ENCODE measurements at places on chromosomes 11 and 22.

DNA sequence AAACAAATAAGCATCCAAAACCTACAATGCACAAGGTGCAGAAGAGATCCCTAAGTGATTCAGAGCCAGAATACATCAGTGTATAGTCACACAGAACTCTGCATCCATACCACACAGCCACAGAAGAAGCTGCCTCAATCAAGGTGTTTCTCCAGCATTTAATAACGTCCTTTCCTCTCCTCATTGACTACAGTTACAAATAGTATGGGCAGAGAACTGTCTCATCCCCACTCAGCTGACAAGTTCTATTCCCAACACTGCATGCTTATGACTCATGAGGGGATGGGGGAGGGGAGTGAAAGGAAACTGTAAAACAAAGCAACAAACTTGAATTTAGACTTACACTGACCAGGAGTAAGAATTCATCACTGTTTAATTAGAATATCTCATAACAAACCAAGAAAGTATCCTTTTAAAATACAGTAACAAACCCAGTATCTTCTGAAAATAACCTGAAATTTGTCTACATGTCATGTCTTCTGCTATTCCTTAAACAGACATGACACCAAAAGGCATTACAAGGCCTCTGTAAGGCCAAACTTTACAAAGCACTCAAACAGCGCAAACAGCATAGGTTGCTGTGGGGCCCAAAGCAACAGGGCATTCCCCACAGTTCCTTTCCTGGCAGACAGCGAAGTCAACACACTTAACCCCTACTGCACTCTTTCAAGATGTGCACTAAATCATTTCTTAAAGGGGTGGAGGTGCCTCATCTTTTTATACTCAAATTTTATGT, 29.3 kb downstream of the CELF1 start:
- peak; percentile 36 for DNase-seq

- DNase-seq, result no peak
Measured at GRCh38 chr11:125950696-125951651, 5.1 kb downstream of the VSIG10L2 start.

- DNase-seq, result no peak
Measured at GRCh38 chr11:82494988-82495432, 238.7 kb downstream of the FAM181B start.

DNA sequence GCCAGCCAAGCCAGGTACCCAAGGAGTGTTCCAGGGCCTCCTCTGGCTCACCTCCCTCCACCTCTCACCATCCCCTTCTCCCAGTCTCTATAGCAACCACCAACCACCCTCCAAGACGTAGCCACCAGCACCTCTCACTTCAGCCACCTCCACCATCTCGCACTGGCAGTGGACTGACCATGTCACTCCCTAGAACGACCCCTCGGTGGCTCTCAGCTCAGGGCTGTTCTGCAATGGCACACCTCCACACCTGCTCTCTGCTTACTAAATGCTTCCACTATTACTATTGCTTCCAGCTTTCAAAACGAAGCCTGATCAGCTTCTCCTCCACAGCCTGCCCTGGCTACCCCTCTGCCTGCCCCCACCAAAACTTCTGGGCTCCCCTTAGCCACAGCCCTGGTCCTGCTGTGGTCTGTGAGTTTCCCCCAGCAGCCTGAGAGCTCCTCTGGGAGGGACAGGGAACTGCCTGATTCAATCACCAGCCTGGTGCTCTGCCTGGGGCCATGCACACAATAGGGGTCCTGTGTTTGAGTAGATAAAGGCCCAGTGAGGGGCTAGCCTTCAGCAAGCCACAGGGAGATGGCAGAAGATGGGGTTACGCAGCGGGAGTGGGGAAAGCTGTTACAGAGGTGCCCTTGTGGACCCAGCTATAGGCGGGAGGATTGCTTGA, 17.5 kb upstream of the CBX7 start:
- no peak for DNase-seq

DNA sequence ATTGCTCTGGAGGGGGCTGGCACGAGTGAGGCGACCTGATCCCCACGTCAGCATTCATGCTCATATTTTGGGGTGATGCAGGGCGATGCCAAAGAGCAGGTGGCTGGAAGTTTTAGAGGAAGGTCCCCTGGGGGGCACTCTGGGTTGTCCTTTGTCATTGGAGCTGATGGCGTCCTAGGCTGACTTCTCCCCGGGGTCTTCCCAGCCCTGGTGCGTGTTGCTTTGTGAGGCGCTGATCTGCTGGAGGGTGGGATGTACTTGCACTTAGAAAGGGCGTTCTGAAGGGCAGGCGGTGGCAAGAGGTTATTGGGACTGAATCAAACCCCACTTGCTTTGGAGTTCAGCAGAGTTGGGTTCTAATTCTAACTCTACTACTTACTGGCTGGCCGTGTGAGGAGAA, 313.3 kb downstream of the NTM start:
- no peak for DNase-seq

- no peak for DNase-seq
Measured at GRCh38 chr22:46504584-46504983, 32.8 kb downstream of the CELSR1 start.

GRCh38 chr22:28955817-28956216, 72.4 kb downstream of the ZNRF3 start:
- no peak for DNase-seq

- peak; percentile 79 for DNase-seq
Measured at GRCh38 chr22:31346255-31346732, at the start of gene PATZ1. Gene PATZ1, minus strand, starts transcription at chr22:31346346. Its CDS starts 744 bp downstream, at chr22:31345602.

DNA sequence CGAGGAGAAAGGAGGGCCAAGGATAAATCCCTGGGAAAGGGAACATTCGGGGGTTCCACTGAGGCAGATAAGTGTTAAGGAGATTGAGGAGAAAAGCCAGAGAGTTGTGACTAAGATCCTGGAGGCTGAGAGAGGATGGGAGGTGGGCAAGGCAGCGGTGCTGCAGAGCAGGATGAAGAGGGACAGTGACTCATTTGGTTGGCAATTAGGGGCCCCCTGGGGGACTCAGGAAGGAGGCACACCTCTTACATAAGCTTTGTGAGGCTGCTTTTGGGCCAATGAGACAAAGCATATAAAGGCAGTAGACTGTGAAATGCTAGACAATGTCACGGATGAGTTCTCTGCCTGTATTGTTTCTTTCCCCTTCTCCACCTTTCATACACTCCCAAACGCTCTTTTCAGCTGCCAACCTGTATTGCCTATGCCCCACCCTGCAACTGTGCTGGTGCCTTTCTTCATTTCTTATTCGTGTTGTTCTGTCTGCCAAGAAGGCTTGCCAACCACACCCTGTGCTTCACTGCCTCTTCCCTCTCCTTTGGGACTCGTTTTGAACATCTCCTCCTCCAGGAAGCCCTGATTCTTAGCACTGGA, 246.8 kb upstream of the KIRREL3 start:
- no peak for DNase-seq

- no peak for DNase-seq
Measured at GRCh38 chr22:37732699-37733607, 36.1 kb downstream of the TRIOBP start.

DNA sequence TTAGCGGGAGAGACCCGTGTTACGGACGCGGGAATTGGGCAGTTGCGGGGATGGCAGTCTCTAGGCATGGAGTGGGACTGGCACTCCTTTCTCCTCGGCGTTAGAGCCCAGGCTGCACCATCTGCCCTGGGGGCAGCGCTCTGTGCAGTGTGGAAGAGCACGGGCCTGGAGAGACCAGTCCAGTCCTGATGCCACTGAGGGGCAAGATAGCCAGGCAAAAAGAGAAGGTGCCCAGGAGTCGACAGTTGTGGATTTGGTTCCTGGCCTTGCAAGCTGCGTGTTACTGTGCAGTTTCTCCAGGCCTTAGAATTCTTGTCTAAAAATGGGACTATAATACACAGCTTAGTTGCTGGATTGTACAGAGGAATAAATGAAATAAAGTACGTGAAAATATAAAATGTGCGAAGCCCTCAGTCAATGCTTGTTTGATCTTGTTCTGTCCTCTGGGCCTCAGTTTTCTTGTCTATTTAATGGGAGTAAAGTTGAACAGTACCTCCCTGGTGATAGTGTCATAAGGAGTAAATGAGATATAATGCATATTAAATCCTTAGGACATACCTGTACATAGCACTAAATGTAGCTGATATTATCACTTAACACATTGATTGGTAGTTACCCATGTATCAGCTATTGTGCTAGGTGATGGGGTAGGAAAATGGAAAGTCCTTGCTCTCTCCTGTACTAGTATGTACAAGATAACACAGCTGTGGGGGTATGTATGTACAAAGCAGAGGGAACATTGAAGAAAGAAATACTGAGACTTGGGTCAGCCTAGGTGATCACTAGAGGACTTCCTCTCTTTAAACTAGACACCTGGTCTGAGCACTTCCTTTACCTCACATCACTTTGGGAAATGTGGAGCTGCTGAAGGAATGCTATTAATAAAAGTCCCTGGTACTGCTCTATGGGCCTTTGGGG, 1.2 kb downstream of the ATXN10 start:
- no peak for DNase-seq

DNA sequence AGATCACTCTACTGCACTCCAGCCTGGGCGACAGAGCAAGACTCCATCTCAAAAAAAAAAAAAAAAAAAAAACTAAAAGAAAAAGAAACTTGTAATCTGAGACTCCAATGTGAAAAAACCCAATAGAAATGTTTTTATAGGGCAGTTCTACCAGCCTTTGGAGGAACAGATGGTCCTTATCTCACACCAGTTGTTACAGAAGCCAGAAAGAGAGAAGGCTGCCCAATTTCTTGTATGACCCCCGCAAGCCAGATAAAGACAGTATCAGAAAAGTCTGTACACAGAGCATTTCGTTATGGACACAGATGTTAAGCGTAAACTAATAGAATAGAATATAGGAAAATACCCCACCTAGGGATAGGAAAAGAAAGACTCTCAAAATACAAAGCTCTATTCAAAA, 11.3 kb upstream of the TSGA10IP start:
- DNase-seq, result no peak

- no peak for DNase-seq
Measured at GRCh38 chr11:70603114-70603755, 204.9 kb downstream of the CTTN start.

DNA sequence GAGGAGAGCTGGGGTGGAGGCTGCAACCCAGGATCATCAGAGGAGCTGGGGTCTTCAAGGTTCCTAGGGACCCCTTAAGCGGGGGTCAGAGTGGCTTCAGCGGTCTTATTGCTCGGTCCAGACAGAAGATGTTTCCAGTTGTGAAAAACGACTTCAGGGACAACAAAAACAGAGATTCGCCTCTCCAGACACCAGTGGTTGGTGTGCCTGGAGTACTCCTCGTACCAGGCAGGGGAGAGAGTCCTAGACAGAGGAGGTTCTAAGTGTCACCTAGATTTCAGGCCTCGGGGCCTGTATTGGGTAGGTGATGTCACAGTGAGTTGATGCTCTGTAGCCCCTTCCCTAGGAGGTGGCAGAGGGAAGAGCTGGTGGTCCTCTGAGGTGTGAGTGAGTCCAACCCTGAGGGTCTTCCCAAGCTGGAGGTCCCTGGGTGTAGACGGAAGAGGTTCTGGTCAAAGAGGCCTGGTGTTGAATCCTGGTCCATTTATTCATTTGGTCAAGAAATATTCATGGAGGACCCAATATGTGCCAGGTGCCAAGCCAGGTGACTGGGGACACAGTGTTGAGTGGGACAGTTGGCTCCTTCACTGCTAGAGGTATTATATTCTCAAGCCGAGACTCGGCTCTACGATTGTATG, 4.4 kb upstream of the IGLL5 start:
- DNase-seq, result no peak

GRCh38 chr11:72751116-72752087, 806 bp downstream of the ARAP1 start:
- no peak for DNase-seq

DNA sequence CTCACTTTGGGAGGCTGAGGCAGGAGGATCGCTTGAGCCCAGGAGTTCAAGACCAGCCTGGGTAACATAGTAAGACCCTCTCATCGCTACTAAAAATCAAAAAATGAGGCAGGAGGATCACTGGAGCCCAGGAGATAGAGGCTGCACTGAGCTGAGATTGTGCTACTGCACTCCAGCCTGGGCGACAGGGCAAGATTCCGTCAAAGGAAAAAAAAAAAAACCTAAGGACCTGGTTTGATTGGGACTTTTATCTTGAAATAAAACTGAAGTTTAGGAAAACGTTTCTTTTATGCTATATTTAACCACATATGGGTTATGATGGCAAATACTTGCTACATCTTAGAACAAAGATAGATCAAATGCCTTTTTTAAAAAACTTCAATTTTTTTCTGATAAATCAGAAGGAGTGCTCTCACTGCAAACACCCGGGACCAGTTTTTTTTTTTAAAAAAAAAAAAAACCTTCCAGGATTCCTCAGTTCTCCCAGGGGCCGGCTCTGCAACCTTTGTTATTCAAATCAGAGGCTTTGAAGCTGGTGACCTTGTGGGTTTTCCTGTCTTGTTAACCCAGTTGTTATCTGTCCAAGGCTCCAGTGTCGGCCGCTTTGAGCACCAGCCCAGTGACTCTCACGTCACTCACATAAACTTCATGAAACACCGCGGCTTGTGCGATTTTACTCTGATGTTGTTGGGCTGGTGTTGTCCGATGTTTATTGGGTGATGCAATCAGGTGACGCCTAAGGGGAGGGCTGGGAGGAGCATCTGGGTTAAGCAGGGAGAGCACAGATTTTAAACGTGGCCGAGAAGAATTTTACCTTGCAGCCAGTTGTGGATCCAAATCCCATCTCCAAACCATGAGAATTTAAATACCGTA, 24.7 kb upstream of the SLC22A12 start:
- DNase-seq, result peak; percentile 61

- DNase-seq, result no peak
Measured at GRCh38 chr11:114193730-114194679, 102.2 kb upstream of the NNMT start.

DNA sequence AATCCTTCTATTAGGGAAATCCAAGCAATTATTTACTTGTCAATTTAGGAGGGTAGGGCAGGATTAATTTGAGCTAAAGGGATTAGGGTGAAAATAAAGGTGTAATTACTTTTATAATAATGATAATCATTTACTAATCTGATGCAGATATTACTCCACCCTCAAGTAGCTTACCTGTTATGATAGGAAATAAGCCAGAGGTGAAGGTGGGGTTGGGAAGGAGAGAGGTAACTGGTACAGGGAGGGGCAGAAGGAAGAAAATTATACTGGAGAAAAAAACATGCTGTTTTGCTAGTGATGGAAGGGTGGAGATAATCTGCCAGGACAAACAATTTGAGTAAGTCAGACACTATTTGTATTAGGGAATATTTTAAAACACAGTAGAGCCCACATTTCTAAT, 157.7 kb downstream of the BARX2 start:
- DNase-seq, result no peak
